HuH-7.5 (cell line): ENCODE measurements at places on chromosomes 16 and 17.

DNA sequence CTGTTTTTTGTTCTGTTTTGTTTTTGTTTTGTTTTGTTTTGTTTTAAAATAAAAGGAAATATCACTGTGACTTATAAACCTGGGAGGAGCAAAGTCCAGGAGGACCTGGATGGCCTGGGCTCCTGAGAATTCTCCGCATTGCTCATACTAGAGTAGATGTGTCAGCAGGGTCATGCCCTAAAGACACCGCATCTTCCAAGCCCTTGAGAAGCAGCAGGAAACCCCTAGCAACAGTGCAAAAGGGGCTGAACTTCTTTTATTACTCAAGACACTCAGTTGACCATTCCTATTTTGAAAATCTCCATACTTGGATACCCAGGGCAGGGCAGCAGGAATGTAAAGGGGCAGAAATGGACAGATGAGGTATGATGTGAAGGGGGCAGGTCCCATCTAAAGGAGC, 51.8 kb downstream of the SYT17 start:
- DNase-seq = no peak

GRCh38 chr17:65959630-65960029, 232.3 kb downstream of the CEP112 start:
- DNase-seq = no peak

- no peak for DNase-seq
Observed at GRCh38 chr16:68005786-68006286, 6.6 kb upstream of the DPEP2 start.

GRCh38 chr16:7140899-7141298, 191.7 kb upstream of the RBFOX1 start:
- no peak for DNase-seq

DNA sequence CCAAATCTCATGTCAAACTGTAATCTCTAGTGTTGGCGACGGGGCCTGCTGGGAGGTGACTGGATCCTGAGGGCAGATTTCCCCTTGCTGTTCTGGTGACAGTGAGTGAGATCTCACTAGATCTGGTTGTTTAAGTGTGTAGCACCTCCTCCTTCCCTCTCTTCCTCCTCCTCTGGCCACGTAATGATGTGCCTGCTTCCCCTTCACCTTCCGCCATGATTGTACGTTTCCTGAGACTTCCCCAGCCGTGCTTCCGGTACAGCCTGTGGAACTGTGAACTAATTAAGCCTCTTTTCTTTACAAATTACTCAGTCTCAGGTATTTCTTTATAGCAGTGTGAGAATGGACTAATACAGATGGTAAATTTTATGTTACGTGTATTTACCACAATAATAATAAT, 49.2 kb downstream of the METTL16 start:
- no peak for DNase-seq

DNA sequence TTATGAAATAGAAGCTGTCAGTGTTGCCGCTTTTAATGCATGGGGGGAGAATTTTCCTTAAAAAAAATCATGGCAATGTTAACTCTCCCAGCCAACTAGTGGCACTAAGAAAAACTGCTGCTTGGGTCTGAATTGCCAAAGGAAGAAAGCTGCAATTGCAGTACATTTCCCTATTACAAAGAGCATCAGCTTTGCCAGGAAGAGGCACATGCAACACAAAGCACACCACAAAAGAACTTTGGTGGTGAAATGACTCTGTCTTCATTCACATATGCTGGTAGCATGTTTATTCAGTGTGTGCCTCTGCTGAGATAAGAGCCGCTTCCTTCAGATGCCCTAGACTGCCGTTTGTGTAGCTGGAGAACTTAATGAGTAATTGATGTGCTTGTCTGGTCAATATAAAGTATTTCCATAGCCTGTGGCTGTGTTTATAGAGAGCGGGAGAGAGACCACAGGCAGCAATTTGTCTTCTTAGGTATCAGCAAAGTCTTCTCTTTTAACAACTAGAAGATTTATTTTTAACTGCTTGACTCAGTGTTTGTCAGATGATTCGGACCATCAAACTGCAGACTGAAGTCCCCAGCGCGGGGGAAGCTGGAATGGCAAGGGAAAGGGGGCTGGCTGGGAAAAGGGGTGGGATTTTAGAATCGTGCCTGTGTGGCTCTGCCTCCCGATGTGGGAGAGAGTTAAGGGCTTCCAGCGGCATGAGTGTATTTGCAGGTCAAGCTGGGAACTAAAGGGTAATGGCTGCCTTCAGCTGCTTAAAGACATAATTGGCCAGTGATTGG, 115.1 kb downstream of the MRTFB start:
- DNase-seq = no peak

- DNase-seq = no peak
Observed at GRCh38 chr17:2803386-2803785, 7.1 kb downstream of the RAP1GAP2 start.
